RWPE1 (cell line): ENCODE measurements at places on chromosomes 3 and 15.
A peak's percentile ranks its signal among the peaks of the same experiment; 100 is the strongest.

DNA sequence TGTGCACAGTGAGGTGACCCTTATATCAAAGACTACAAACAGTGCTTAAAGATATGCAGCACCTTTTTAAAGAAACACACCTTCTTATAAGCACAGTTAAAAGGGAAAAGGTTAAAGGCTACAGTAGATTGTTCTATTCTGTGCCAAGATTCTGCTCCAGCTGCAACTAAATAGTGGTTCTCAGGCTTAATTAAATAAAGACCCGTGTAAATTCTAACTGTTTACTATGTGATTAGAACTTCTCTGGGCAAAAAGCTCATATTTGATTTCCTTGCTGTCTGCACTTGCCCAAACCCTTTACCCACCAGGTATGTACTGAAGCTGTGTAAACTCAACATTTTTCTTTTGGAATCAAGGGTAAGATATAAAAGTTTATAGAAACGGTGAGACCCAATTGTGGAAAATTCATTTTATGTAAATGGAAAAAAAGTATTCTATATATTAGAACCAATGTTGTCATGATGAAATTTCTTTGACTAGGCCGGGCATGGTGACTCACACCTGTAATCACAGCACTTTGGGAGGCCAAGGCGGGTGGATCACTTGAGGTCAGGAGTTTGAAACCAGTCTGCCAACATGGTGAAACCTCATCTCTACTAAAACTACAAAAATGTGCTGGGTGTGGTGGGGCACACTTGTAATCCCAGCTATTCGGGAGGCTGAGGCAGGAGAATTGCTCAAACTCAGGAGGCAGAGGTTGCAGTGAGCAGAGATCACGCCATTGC lies 230.6 kb downstream of the MECOM start:
- DNase-seq = no peak

GRCh38 chr3:161156936-161157335 lies 51.8 kb upstream of the B3GALNT1 start:
- DNase-seq = no peak

DNA sequence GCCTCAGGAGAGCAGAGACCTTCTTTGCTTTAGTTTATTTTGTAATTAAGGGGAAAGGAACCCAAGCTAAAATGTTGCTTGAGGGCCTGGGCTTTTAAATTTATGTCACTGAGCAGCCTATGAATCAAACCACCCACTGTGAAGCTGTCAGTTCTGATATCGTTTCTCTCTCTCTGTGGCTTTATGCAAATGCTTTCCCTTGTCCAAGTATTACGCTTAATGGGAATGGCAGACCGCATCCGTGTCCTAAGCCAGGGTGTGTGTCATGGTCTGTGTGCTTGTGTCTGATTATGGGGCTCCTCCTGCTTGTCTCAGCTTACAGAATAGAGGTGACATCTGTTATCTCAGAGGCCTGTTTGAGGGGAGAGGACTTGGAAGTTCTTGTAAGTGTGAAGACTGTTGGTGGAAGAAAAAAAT lies 82.4 kb downstream of the EBLN2 start:
- DNase-seq = no peak

- DNase-seq = no peak
Measured at GRCh38 chr3:81965696-81966095, 204.3 kb upstream of the GBE1 start.

GRCh38 chr15:66704019-66704802 lies 2.2 kb downstream of the SMAD6 start:
- no peak for DNase-seq

GRCh38 chr3:12487336-12487735 lies 3.1 kb downstream of the TSEN2 start:
- no peak for DNase-seq

GRCh38 chr15:31228980-31229826 lies 97.4 kb upstream of the KLF13 start:
- no peak for DNase-seq

- no peak for DNase-seq
Measured at GRCh38 chr15:57215326-57215725, 161.0 kb upstream of the CGNL1 start.

- no peak for DNase-seq
Measured at GRCh38 chr3:135751991-135752390, 213.5 kb upstream of the PPP2R3A start.

GRCh38 chr3:557972-558371 lies 361.4 kb downstream of the CHL1 start:
- no peak for DNase-seq

DNA sequence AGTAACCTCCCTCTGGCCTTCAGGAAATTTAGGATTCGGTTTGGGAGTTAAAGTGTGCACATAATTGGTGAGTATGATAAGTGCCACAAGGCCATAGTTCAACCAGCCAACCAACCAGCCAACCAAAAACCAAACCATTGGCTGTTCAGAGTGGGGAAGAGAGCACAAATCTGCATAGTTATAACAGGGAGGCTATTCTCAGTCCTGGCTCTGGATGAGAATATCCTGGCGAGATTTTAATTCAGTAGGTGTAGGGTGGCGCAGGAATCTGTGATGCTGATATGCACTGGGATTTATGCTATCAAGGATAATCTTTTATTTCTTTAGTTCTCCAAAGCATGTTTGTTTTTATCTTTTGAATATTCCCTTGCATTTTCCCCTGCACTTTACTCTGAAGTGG lies 49.1 kb downstream of the AKAP13 start:
- DNase-seq = no peak

GRCh38 chr3:47716656-47717055 lies 65.0 kb downstream of the SMARCC1 start:
- DNase-seq = no peak

DNA sequence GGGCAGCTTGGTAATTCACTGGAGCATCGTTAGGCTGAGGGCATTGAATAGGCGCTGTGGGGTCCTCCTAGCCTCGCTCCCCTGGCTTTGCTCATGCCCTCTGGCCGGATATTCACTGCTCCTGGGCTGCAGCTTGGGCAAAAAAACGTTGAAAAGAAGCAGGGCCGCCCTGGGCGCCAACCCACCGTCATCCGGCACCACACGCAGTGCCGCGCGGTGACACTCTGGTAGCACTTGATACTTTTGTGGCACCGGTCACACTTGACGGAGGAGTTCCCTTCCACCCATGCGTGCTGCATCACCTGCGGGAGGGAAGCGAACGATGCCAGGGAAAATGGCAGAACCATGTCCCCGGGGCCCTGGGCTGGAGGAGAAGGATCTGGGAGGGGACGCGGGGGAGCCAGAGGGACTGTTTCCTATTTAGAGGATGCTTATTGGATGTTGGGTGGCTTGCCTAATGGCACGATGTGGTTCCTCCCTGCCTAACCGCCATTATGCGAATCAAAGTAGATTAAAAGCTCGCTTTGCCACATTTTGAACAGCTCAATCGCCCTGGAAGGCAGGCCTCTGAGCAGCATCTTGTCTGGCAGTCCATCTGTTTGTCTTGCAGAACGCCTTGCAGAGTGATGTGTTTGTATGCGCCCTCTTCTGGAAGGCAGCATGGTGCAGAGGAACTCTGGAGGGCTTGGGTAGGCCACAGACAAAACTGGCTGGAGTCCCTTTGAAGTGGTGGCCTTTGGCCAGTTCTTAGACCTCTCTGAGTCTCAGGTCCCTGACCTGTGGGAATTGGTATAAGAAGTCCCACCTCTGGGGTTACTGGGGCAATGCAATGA lies 93.2 kb downstream of the DGKG start:
- DNase-seq = no peak

DNA sequence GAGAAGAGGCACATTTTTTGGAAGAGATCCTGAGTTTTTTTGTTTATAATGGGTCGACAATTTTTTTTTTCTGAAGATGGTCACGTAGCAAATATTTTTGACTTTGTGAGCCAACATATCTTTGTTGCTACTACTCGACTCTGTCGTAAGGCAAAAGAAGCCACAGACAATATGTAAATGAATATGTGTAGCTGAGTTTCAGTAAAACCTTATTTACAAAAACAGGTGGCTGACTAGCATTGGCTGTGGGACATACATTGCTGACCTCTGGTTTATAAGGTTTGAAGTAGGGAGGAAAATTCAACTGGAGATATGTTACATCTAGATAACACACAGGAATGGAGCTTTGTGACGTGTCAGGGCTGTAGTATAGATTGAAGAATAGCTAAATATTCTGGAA lies 22.5 kb upstream of the NANOGP8 start:
- DNase-seq = no peak

DNA sequence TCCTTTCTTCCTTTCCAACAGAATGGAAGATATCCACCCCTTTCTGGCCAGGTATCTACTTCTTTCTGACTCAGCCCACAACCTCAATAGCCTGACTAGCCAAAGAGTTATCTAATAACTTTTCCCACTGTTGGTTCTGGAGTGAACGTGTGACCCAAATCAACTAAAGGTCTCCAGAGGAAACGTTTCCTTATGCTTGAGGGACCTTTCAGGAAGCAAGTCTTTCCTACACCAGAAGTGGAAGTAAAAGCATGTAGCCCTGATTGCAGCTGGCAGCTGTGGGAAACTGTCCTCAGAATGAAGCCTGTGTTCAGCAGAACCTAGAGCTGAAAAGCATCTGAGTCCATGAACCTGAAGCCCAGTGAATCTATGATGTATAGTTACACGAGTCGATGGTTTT lies 34.7 kb upstream of the PHLDB2 start:
- no peak for DNase-seq

GRCh38 chr3:30342318-30343060 lies 263.9 kb upstream of the TGFBR2 start:
- DNase-seq = peak; percentile 63

- DNase-seq = no peak
Measured at GRCh38 chr3:109973733-109974132, 636.4 kb upstream of the DPPA4 start.

GRCh38 chr3:2944628-2945027 lies 165.5 kb downstream of the IL5RA start:
- no peak for DNase-seq

DNA sequence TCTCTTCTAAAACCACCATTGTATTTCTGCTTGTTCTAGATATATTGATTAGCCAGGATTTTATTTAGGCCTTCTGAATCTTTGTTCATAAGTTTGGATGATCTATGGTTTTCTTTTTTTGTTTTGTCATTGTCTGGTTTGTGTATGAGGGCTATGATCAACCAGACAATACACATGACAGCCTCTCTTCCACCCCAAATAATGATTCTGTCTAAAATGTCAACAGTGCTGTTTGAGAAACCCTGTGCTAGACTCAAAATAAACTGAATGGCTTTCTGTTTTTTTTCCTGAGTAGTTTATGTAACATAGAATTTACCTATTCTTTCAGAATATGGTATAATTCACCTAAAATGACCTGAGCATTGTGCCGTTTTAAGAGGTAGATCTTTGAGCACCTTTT lies 66.1 kb downstream of the PLCL2 start:
- no peak for DNase-seq

GRCh38 chr15:65072027-65072426 lies 4.2 kb upstream of the RASL12 start:
- DNase-seq = no peak
